ENCODE measurements at places on chromosomes 2 and 18.

GRCh38 chr2:15772086-15772595 is 168.2 kb upstream of the MYCN start:
- DNase-seq: no peak

DNA sequence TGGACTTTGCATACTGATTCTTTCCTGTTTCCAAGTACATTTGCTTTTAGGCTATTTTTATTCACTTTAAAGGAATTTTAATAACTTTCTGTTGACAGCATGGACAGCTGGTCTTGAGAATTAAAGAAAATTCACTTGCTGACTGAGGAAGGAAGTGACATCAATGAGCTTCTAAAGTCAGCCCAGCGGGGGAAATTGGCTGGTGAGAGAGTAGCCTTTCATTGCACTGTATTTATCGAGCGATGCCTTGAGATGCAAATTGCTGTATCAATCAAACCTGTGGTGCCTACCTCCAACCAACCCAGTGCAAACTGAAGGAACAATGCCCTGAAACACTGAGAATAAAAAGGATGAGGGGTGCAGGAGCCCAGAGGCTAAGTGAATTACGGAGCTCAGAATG is 91.4 kb upstream of the AQP4 start:
- DNase-seq: no peak

DNA sequence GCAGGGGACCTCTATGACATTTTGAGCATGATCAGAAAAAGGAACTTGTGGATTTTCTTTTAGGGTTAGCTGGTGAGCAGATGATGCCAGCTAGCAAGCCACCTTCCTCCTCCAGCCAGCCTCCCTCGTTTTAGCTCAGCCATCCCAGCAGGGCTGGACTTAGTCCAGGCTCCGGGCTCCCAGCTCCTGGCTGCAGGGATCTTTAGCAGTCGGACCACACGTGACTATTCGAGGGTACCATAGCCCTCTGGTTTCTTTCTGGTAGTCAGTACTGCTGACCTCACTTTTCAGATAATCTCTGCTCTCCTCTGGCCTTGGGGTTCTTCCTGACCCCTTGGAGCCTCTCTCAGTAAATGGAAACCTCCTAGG is 31.8 kb downstream of the NCK2 start:
- no peak for DNase-seq

- no peak for DNase-seq
These were observed 2.9 kb upstream of the INSIG2 start for GRCh38 chr2:118085173-118086023.

- DNase-seq: no peak
These were observed 11.8 kb downstream of the CYP27C1 start for GRCh38 chr2:127208313-127208712.

- DNase-seq: no peak
These were observed 39.5 kb upstream of the FHL2 start for GRCh38 chr2:105438104-105438929.

DNA sequence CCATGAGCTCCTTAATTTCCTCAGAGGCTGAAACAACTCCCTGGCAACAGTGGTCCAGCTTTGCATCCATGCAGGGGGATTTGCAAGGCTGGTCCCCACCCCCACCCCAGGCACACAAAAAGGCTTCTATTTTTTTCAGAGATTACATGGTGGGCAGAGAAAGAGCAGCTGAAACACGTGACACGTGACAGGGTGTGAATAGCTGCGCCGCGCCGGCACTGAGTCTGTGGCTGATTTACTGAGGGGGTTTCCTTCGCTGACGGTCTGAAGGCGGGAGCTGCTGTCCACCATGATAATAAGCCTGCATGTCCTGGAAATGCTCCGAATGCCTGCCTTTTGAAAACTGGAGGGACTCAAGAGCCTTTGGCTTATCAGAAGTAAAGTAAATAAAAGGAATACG is 50.7 kb upstream of the APCDD1 start:
- no peak for DNase-seq

GRCh38 chr18:6613581-6613980 is 115.9 kb upstream of the ARHGAP28 start:
- no peak for DNase-seq

DNA sequence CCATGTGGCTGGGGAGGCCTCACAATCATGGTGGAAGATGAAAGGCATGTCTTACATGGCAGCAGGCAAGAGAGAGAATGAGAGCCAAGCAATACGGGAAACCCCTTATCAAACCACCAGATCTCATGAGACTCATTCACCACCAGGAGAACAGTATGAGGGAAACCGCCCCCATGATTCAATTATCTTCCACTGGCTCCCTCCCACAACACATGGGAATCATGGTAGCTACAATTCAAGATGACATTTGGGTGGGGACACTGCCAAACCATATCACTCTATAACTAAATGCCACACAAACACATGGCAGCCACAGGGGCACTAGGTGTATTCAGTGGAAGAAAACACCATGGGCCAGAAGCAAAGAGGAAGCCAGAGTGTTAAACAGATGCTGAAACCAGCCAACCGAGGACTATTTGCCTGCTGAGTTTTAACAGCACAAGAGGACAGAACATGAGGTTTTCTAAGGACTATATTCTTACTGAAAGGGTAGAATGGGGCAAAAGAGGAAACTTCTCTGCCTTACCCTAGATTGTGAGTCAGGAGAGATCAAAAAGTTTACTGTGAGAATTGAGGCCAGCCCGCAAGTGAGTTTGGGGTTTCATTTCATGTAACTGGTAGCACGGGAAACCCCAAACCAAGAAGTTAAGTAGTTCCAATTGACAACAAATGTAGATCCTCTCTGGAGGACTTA is 49.2 kb downstream of the SIGLEC15 start:
- peak; percentile 47 for DNase-seq

DNA sequence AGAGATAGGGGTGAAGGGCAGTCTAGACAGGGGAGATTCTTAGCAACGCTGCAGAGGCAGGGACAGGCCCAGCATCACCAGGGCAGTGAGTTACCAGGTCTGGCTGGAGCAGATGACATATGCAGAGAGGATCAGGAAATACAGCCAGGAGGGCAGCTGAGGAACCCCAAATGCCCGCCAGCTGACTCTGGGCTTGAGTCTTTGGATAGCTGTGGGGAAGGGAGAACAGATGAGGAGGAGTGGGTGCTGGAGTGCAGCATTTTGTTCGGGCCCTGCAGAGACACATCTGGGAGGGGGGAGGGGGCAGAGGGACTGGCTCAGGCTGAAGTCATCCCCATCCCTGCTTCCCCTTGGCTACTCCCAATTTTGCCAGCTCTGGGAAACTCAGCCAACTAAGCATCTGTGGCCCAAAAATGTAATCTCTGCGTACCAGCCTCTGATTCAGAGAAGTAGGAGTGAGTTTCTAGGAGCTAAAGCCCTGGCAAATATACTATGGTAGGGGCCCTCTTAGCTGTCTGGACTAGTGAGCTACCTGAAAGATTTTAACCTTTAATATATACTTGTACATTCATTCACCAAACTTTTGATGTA is 214.5 kb downstream of the ZBTB7C start:
- no peak for DNase-seq

DNA sequence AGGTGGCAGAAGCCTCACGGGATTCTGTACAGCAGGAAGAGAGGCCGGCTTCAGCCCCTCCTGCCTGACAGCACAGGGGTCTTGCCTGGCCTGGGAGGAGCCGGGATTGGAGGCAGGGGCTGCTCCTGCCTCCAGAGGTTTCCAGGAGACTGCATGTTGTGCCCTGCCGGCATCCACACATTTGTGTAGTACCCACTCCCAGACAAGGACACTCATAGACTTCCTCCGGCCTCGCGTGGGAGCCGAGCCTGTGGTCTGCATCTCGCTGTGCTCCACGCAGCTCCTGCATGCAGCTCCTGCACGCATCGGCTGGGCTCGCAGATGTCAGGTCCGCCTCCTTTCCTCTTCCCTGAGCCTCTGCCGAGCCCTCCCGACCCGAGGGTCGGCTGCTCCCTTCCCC is 34.7 kb downstream of the TPO start:
- no peak for DNase-seq

DNA sequence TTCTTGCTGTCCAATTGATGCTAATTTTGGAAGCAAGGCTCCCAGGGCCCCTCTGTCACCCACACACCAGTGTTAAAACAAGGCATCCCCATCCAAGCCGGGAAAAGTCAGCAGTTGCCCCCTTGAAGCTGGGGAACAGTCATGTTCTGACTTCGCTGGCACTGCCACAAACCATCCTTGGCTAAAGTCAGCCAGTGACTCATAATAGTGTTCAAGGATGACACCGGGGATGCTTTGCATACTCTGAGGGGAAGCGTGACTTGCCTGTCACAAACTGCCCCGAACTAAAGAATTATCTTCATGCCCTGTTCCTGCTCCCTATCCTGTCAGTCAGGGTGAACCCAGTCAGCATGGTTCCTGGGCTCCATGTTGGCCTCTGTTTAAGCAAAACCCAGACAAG is 37.0 kb downstream of the TGFA start:
- DNase-seq: no peak

DNA sequence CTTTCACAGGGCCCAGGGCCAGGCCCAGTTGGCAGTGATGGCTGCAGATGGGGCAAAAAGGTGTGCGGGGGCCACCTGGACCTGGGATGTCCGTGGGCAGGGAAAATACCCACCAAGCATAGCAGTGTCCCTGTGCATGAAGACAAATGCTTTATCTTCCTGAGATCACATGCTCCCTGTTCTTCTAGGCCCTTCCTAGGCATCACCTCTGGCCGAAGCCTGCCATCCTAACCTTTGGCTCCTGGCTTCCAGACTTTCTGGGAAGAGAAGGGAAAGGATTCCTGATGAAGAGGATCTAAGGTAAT is 105.0 kb upstream of the SMAD2 start:
- no peak for DNase-seq
